ENCODE measurements at places on chromosomes 12 and 14.

- no peak for DNase-seq
These were observed 25.9 kb downstream of the GPHB5 start for GRCh38 chr14:63292805-63293204.

DNA sequence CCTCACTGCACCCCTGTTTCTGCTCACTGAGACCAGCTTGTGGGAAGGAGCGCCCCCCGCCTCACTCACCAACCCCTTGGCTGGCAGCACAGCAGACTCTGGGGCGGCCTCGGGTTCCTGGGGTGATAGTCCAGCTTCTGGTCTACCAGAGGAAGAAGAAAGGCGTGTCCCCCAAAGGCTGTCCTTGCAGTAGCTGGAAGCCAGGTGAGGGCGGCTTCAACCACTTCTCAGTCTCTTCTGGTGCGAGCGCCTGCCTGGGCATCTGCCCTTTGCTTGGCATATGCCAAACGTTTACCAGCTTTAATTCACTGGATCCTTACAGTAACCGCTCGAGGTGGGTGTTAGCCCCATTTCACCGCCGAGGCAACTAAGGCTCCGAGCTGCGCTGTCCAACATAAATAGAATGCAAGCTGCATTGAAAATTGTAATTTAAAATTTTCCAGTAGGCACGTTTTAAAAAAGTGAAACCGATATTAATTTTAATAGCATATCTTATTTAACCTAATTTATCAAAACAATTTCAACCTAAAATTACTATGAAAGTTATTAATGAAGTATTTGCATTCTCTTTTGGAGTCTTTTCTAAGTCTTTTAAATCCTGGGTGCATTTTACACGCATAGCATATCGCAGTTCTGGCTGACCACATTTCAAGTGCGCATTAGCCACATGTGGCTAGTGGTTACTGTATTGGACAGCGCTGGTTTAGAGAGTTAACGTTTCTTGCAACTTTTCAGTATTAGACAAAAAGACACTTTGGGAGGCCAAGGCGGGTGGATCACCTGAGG is 872 bp downstream of the FAM177A1 start:
- DNase-seq, result peak; percentile 72

DNA sequence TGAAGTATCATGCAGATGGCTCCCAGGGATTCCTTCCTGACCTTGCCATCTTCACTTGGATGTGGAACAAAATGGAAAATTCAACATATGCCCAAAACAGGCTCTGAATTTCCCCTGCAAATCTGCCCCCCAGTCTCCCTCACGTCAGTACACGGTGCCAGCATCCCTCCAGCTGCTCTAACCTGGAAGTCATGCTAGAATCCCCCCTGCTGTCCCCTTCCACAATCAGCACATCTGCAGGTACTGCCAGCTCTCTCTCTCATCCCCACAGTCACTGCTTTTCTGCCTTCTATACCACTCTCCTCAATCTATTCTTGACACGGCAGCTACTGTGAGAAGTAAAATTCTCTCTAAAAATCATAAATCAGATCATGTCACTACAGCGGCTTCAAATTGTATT is 21.6 kb downstream of the GALNT6 start:
- DNase-seq, result no peak

- peak; percentile 41 for DNase-seq
These were observed 1.9 kb upstream of the DCAF5 start for GRCh38 chr14:69154779-69155178.

GRCh38 chr12:112822056-112822455 is 30.5 kb downstream of the RPH3A start:
- DNase-seq, result no peak

GRCh38 chr14:56122301-56122700 is 4.1 kb downstream of the PELI2 start:
- no peak for DNase-seq

DNA sequence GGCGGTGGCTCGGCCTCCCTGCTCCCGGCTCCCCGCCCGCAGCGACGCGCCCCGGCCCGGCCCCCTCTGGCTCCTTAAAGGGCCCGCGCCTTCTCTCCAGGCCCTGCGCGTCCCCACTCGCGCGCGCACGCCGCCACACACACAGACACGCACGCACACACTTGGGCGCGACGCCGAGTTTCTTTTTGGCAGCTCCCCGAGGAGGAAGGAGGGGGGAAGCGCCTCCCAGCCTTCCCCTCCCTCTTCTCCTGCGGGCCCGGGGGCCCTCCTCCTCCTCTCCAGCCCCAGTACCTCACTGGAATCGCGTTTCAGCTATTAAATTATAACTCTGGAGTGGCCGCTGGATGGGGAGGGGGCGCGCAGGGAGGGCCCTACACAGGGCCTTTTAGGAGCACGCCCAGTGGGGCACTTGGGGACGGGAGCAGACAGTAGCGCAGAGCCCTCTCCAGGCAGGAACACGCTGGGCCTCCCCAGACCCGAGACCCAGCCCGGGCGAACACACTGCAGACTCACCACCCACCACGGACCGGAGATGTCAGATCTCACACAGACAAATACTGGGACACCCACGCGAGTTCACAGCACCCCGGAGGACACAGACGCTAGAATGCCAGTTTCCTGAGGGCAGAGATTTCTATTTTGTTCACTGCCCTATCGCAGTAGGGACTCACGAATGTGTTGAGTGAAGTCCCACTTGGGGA is 411 bp upstream of the NCOR2 start:
- DNase-seq, result peak; percentile 75

DNA sequence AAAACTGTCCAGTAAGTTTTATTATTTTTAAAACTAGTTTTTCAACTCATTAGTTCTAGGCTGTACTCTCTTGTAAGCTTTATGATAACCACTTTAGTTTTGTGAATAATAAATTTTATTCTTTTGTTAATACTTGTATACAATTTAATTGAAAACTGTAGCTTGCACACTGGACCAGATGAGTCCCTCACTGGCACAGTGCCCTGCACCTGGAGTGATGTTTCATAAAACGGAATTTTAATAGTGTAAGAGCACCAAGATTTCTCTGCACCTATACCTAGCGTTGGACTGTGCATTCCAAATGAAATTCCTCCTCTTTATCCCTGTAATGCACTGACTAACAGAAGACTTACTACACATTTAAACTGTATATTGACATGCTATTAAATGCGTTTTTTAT is 80.8 kb downstream of the PRIMA1 start:
- no peak for DNase-seq

GRCh38 chr14:96662116-96662970 is 134.8 kb upstream of the VRK1 start:
- no peak for DNase-seq

DNA sequence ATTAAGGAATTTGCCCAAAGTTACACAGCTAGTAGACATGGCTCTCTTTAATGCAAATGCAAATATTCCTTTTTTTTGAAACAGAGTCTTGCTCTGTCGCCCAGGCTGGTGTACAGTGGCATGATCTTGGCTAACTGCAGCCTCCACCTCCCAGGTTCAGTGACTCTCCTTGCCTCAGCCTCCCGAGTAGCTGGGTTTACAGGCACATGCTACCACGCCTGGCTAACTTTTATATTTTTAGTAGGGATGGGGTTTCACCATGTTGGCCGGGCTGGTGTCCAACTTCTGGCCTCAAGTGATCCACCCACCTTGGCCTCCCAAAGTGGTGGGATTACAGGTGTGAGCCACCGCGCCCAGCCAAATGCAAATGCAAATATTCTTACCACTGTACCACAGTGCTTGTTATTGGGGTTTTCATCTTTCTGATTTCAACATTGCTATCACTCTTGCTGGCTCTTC is 24.5 kb upstream of the HIGD1C start:
- no peak for DNase-seq

GRCh38 chr12:26277506-26278246 is 82.3 kb downstream of the SSPN start:
- no peak for DNase-seq

GRCh38 chr14:76926521-76927251 is 100.5 kb downstream of the LRRC74A start:
- DNase-seq, result no peak

DNA sequence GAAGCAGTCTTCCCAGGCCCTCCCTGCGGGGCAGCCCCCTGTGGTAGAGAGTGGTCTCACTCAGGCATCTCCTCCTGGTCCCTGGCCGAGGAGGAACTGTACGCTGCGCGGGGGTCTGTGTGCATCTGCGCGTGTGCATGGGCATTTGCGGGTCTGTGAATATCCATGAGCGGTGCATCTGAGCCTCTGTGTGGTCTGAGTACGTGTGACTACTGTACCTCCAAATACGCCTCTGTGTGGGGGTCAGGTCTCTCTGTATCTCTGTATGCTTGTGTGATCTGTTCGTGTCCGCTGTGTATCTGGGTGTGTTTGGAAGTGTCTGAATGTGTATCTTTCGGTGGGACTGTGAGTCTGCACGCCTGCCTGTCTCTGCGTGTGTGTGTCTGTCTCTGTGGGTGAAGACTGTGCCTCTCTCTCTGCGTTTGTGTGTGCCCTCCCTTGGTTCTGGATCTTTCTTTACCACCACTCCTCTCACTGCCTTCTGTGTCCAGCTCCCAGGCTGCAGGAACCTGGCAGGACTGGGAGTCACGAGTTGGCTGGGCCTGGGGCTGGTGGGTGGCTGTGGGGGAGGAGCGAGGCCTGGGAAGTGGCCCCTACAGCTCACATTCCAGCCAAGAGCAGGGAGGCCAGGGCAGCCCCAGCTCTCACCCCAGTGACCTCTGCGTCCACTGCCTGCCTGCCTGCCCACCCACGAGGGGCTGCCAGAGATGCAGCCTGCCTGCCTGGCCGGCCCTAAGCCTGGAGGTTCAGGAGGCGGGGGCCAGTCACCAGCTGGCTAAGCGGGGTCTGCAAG is 1.1 kb upstream of the PGF start:
- no peak for DNase-seq

DNA sequence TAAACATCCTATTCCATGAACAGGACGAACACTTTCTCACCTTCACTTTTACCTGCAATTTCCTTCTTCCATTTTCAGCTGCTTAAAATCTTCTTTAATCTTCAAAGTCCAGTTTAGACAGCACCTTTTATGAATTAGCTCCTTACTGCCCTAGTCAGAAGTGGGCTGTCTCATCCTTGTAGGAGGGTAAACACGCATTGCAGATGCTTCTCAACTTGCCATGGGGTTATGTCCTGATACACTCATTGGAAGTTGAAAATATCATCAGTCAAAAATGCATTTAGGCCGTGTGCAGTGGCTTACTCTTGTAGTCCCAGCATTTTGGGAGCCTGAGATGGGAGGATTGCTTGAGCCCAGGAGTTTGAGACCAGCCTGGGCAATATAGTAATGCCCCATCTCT is 35.2 kb downstream of the HMGA2 start:
- no peak for DNase-seq

Data from RKO (cell line).